ENCODE measurements at places on chromosomes 6 and 20. TPM values are rescaled to one million over a fixed set of nuclear protein-coding genes. Genes with fewer than 3 reads are reported as not detected.

Gene SCUBE3
- total RNA-seq = not detected

DNA sequence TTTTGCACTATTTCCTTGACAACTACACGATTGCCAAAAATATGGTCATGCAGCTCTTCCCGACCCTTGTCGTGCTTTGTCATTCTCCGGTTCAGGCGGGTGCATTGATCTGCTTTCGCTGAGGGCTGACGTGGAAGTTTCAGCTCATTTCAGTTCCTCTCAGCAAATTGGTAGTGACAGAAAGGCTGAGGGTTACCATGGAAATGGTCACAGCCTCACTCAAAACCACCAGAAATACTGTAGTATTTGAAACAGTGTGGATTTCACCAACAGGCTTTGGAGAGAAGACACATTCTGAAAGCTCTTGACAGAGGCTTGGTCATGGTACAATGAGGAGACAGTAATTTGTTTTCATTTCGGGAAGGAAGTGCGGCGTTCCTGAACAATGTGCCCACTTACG is 99.7 kb upstream of the EXOC2 start:
- peaks cover 65% of the 10 kb centered on the region for H3K27me3 ChIP-seq
- DNase-seq = no peak
- H3K4me1 ChIP-seq = peaks cover 6% of the 10 kb centered on the region

Gene COL11A2
- total RNA-seq = 0.89 TPM

- H3K4me3 ChIP-seq = no peak overlapping the region
- peaks cover 2% of the 10 kb centered on the region for H3K36me3 ChIP-seq
- H3K27me3 ChIP-seq = no peaks in the 10 kb centered on the region
- H3K27ac ChIP-seq = no peak overlapping the region
- peaks cover 9% of the 10 kb centered on the region for H3K4me1 ChIP-seq
Measured at GRCh38 chr6:21049572-21049971, 515.3 kb downstream of the CDKAL1 start.
